ENCODE measurements at places on chromosomes 5 and 9.

- DNase-seq: no peak
Observed at GRCh38 chr5:173984218-173984617, 4.8 kb upstream of the C5orf47 start.

DNA sequence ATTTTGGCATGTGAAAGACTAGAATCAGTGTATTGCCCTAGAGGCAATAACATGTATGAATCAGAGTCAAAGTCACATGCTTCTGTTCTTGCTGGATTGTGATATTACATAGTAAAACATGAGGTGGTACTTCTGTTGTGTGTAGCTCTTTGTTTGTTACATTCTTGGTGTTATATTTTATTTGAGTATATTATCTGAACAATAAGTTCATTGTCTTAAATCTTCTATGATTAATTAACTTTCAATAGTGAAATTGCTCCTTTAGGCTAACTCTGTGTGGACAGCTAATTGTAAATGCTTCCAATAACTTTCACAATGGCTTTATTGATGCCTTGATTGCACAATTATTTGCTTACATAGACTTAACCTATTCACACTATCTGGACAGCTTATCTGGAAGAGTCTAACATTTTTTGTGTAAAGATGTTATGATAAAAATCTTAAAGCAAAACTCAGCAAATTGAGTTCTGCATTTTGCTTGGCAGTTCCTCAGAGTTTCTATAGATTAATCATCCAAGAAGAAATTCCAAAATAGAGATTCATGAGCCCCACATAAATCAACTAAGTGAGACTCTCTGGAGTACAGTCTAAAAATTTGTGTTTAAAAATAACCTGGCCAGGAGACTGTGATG is 239.6 kb upstream of the TUSC1 start:
- no peak for DNase-seq

GRCh38 chr9:133429641-133430161 is 7.5 kb downstream of the ADAMTS13 start:
- no peak for DNase-seq

- no peak for DNase-seq
Observed at GRCh38 chr9:37503736-37504135, 18.0 kb downstream of the POLR1E start.

Measured in head of caudate nucleus (tissue), 42 donors.